D341Med (cell line): ENCODE measurements at places on chromosomes 2 and 18.

DNA sequence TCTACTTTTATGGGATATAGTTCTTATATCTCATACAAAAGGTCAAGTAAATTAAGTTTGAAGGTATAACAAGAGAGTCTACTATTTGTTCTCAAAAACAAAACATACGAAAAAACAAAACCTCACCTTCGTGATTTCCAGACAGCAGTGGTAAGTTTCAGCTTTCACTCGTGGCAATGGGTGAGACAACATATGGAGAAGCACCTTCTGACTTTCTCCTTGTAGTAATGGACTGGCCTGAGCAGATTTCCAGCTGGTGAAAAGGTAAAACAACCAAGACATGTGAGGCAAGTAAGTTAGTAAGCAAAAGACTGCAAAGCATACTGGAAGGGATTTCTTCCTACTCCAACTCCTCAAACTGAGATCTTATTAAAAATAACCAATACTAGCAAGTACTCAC lies 39.6 kb downstream of the RTTN start:
- DNase-seq = no peak

- DNase-seq = no peak
Observed at GRCh38 chr18:2348003-2348402, 223.3 kb downstream of the METTL4 start.

DNA sequence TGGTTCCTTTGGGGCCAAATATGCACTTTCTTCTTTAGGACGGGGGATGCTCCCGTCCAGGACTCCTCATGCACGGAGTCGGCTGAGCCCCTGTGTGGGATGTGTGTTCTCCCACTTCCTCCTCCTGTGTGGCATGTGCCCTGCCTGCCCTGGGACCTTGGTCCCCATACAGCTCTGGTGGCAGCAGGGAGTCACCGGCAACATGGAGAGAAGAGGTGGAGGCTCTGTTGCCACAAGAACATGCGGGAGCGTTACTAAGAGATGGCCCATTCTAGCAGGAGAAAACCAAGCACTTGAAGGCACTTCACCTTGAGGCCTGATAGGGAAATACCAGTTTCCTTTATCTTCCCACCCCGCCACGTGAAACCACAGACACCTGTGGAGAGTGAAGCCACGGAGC lies 98.0 kb downstream of the DDX1 start:
- no peak for DNase-seq

DNA sequence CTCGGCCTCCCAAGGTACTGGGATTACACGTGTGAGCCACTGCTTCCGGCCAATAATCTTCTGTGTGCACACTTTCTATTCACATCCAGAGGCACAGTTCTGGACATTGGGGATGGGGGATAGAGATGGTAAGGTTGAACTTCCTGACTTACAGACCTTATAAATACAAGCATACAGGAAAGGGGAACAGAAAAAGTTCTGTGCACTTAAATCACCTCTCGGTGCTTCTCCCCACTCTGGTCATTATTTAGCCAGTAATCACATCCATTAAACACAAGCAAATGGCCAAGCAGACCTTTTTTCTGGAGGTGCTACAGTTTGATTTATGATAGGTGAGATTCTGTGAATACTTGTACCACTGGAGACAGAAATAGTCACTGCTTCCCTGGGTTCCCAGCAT lies 110.6 kb downstream of the CRIM1 start:
- DNase-seq = no peak

- no peak for DNase-seq
Observed at GRCh38 chr2:161208527-161209139, 48.4 kb downstream of the TANK start.

DNA sequence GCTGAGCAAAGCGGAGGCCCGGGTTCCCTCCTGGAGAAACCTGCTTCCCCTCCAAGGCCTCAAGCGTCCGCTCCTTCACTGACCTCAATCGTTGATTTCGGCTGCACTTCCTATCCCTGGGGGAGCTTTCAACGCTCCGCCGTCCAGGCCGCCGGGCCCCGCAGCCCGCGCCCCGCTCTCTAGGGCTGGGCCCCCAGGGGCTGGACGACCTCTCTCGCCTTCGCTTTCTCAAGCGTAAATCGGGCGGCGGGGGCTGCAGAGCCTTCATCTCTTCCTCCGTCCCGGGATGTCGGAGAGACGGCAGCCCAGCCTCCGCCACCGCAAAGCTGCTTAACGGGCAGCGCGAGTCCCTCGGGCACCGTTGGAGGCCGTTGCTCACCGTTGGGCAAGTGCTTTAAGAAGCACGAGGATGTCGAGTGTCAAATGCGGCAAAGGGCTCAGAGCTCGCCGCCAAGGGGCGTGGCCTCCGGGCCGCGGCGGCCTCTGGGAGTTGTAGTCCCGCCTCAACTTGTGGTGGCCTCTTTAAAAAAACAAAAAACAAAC lies 8.5 kb downstream of the HES6 start:
- peak; percentile 78 for DNase-seq

- DNase-seq = no peak
Observed at GRCh38 chr2:43324259-43325106, 98.1 kb upstream of the ZFP36L2 start.

- DNase-seq = no peak
Observed at GRCh38 chr18:8386669-8387380, 222.4 kb upstream of the RAB12 start.

GRCh38 chr2:184532551-184532950 lies 65.8 kb upstream of the ZNF804A start:
- no peak for DNase-seq

- no peak for DNase-seq
Observed at GRCh38 chr18:51582551-51582950, 385.1 kb upstream of the MEX3C start.

- DNase-seq = no peak
Observed at GRCh38 chr18:62713651-62714247, 1.6 kb upstream of the PHLPP1 start.

GRCh38 chr2:86031151-86031550 lies 74.5 kb downstream of the POLR1A start:
- DNase-seq = no peak

DNA sequence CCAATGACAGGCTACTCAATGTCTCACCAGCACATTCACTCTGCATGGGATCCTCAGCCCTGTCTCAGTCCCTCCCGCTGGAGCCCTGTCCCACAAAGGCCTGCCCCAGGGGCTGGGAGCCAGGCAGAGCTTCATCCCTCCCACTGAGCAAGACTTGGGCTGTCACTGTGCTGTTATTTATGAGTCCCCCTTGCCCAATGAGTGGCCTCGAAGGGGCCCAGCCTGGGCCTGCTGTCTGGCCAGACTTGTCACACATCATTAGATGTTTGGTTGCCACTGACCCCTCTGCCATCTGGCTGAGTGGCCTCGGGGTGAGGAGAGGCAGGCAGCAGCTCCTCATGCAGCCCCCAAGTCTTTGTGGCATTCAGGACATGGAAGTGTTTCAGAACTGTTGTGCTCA lies 330.6 kb upstream of the SKOR2 start:
- no peak for DNase-seq

DNA sequence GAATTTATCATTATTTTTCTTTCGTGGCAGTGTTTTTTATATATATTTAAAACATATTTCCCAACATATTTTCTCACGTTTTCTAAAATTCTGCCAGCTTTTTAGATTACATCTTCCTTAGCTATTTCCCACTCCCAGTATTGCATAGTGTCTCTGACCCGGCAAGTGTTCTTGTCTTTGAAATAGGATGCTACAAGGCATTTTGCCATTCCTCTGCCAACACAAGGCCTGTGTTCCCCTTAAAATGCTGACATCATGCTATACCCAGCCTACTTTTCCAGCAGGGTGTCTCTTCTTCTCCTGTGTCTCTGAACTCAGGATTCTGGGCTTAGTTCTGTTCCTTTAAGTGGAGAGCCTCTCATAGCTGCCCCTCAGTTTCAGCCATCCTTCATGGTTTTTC lies 115.2 kb downstream of the DIS3L2 start:
- no peak for DNase-seq

DNA sequence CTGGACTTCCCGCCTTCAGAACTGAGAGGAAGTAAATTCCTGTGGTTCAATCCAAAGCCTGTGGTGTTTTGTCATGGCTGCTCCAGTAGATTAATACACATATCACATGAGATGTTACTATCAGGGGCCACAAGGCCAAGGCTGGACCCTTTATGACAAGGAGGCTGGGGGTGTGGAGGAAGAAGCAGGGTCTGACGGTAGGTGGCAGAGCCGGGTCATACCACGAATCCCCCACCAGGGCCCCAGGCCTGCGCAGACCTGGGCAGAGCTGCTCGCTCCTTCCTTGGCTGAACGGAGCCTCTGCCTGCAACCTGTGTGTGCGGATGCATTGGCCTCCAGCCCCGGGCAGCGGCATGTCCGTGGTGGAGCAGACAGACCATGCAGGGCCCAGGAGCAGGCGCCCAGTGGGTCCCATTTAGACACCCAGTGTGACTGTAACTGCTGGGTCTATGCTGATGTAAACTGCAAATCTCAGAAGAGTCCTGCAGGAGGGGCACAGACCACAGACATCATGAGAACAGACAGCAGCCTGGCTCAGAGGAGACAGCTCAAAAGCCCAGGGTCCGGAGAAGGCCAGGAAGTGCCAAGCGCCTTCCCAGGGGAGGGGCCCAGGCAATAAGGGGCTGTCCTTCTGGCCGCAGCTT lies 155.2 kb downstream of the PXDN start:
- no peak for DNase-seq

GRCh38 chr2:218721934-218722333 lies 11.3 kb downstream of the TTLL4 start:
- no peak for DNase-seq

DNA sequence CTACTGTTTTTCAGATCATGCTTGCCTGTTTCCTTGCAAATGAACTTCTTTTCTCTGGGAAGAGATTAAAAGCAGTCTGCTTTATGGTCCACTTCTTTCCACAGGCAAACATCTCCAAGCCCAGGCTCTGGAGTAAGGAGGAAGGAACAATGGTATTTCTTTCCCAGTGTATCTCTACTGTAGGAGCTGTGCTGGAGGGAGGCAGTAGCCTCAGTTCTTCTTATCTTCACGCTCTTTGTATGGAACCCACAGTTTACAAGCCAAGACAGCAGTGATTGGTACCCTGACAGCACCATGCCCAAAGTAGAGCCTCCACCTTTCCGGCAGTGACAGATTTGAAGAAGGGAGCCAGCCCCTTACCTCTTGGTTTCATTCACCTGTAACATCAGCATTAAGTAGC lies 35.2 kb downstream of the SPOPL start:
- no peak for DNase-seq

DNA sequence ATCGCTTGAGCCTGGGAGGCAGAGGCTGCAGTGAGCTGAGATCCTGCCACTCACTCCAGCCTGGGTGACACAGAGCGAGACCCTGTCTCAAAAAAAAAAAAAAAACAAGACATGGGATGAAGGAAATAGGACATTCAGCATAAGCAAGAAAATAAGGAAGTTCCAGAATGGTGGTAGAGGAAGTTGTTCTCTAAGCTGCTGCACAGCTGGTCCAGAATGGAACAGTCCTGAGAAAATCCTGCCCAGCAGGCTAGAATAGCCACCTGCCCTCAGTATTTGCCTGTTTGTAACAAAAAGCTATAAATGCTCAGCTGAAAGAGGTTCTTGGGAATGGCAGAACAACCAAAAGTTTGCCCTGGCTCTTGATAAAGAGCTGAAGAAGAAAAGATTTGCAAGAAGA lies 11.1 kb upstream of the MAPRE3 start:
- DNase-seq = no peak

- no peak for DNase-seq
Observed at GRCh38 chr2:58138396-58139030, 91.9 kb downstream of the VRK2 start.

GRCh38 chr18:34704074-34704473 lies 6.0 kb upstream of the DTNA start:
- no peak for DNase-seq

GRCh38 chr2:200467806-200468681 lies 41.8 kb downstream of the KCTD18 start:
- no peak for DNase-seq

GRCh38 chr2:230161184-230161583 lies 58.6 kb downstream of the SP110 start:
- no peak for DNase-seq

DNA sequence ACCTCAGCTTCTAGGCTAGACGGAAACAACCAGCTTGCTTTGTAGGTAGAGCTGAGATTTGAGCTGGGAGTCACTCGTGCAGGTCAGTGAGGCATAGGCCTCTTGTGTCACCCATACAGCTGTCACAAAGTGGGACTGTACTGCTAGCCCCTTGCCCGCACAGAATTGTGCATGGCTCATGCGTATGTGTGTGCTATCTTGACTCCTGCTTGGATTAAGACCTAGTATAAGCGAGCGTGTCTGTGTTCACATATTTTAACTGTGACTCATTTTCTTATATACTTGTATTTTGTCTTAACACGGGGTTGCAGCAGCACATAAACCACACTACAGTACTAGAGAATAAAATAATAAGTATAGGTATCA lies 20.1 kb downstream of the CEP68 start:
- DNase-seq = no peak

DNA sequence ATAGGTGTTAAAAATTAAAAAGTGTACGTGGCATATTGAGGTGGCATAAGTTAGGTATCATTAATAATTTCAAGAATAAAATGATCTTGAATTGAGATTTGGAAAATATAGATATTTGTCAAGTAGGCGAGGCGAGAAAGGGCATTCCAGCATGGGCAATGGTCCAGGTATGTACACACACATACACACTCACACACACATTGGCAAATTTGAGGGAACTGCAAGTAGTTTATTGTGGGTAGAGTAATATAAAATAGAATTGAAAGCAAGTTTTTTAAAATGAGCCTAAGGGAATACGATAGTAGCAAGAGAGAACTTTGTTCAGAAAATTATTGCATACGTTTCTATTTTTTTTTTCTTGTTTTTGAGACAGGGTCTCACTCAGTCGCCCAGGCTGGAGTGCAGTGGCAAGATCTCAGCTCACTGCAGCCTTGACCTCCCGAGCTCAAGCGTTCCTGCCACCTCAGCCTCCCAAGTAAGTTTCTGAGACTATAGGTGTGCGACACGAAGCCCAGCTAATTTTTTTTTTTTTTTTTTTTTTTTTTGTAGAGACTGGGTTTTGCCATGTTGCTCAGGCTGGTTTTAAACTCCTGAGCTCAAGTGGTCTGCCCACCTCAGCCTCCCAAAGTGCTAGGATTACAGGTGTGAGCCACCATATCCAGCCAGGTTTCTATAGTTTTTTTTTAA lies 96.7 kb upstream of the SLC39A10 start:
- DNase-seq = no peak

DNA sequence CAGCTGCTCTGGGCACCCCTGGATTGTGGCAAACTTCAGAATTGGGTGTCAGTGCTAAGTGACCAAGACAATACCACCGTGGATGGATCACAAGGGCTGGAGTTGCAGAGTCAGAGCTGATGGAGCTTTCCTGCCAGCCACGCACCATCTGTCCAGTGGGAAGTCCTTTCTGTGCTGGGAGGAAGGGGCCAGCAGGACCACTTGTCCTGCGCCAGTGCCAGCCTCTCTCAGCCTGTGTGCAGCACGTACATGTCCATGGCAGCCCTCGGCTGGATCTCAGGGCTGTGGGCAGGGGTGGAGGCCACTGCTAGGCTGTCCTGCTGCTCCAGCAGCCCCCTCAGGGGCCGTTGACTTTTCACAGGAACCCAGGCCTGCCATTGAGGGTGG lies 33.3 kb downstream of the RAB31 start:
- no peak for DNase-seq
